ENCODE measurements at places on chromosomes 12 and 14.

- no peak for DNase-seq
Measured at GRCh38 chr14:57412341-57412740, 22.0 kb downstream of the NAA30 start.

GRCh38 chr12:42705863-42706262, 116.3 kb upstream of the PRICKLE1 start:
- no peak for DNase-seq

DNA sequence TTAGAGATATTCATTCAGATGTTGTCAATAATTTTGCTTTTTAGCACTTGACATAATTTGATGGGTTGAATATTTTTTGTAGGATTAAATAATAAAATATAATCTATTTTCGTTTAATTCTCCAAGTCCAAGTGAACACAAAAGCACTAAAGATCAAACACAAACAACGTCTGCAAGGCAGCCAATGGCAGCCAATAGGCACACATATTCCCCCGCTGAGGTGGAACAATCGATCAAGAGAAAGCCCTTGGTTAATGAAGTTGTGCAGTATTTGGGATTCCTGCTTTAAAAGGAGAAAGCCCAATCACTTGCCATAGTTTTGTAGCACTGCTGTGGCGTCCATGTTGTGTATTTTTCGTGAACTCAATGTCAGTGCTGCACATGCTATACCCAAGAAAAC, 1.5 kb downstream of the DHRS7 start:
- DNase-seq, result no peak

DNA sequence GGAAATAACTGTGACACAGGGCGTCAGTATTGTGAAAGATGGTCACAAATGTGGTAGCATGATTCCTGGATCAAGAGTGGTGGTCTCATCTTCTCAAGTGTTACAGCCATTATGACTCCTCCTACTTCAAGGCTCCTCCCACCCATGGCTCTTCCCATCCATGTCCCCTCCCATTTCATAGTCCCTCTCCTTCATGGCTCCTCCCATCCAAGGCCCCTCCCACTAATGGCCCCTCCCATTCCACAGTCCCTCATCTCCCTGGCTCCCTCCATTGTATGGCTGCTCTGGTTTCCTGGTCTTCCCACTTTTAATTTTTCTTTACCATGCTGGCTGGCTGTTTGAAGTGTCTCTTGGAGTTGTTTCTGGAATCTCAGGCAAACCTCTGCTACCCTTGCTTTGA, 1375.2 kb upstream of the TMEM132C start:
- DNase-seq, result no peak

DNA sequence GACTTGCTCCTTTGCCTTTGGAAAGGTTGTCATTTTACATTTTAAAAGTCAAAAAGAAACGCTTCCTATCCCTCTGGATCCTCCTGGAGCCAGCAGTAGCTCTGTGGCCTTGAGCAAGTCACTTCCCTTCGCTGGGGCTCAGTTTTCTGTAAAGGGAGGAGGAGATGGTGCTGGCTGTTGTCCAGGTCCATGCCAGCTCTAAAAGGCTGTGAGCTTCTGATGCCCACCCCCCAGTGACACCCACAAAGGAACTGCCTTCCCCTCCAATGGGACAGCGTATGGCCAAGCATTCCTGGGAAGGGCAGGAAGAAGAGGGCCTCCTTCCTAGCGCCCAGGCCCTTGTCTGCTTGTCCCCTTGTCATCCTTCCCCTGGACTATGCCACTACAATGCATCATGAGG, 81.5 kb downstream of the NTF3 start:
- DNase-seq, result peak; percentile 9

DNA sequence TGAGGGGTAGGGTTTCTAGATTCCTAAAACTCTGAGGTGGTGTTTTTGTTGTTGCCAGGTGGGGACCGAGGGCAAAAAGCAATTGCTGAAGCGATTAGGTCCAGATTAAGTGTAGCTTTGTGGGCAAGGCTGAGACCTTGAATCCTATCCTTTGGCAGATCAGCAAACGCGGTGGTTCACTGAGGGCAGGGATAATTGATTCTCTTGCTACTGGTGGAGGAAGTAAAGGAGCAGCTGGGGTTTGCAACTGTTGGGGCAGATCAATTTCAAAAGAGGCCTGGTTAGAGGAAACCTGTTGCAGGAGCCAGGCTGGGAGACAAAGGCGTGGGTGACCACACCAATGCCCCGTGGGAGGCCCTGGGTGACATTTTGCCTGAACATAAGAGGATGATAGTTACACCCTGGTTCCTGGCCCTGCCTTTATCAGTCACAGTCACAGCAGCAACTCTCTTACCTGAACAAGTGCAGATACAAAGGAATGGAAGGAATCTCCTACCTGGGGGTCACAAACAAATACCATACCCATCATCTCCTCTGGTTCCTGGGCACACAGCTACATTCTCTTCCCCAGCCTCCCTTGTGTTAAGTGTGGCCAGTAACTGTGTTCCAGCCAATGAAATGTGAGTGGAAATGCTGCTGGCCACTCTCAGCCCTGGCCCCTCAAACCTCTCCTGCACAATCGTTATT, 43.3 kb upstream of the RASSF3 start:
- DNase-seq, result no peak

DNA sequence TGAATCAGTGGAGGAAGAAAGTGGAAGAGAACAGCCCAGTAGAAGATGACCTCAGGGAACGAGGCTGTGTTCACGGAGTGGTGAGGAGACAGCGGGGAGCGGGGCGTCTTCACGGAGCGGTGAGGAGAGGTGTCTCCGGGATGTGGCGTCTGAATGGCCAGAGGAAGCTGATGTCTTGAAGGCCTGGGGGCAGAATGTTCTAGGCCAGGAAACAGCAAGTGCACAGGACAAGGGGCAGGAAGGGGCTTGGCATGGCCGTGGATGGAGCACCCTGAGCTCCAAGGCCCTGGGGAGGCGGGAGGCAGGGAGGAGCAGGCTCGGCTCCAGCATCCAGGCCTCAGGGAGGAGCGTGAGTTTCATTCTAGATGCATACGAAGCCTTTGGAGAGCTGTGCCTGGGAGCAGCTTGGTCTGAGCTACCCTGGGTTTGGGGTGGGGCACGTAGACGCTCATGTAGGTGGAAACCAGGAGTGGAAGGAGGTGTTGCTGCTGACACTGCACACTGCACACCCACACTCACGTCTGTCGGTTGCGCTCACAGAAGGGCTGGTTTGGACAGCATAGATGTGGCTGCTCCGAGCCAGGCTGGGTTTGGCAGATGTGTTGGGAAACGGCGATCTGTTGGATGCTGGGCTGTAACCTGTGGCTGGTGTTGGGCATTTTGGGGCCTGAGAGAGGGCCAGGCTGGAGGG, 131.6 kb downstream of the ADGRD1 start:
- peak; percentile 79 for DNase-seq

DNA sequence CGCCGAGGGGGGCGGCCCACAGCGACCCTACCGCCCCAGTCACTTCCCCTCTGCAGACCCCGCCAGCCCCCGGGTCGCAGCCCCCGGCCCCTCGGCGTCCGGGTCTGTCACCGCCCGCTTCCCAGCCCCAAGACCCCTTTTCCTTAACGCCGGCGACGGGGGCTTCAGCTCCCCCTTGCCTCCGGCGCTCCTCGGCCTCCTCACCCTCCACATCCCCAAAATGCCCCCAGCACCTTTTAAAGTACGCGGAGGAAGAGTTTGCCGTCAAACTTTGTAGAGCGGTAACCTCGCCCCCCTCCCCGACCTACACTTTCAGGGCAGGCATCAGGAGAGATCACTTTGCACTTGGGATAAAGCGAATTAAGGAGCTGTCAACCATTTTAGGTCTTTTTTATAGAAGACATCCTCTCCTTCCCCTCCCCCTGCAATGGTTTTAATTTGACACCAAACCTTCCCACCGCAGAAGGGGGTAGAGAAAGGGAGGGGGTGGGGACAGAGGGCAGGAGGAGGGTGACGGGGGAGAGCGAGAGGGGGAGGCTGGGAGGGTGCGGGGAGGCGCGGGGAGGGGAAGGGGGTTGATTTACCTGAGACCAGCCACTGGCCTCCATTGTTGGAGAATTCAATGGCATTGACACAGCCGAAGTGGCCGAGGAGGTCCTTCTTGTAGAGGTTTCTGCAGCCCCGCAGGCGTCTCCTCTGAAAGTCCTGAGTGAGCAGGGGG, 578 bp downstream of the DCAF5 start:
- DNase-seq, result no peak

- DNase-seq, result no peak
Measured at GRCh38 chr14:99924379-99924778, 131.2 kb downstream of the EML1 start.

DNA sequence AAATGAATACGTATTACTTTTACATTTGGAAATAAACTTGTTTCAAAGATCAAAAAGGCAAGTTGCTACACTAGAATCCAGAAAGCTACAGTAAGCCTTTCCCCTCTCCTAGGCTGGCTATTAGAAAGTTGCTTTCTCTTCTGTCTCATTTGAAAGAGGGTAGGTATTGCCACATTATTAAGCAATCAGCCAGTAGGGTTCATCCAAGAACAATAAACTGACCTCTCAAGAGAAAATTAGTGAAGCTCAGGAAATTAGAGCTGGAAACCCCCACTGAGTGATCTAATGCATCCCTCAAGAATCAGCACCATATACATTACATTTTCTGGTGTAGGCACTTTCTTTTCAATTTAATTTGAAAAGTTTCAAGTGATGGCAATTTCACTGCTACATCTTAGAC, 4.5 kb upstream of the TMEM233 start:
- no peak for DNase-seq

DNA sequence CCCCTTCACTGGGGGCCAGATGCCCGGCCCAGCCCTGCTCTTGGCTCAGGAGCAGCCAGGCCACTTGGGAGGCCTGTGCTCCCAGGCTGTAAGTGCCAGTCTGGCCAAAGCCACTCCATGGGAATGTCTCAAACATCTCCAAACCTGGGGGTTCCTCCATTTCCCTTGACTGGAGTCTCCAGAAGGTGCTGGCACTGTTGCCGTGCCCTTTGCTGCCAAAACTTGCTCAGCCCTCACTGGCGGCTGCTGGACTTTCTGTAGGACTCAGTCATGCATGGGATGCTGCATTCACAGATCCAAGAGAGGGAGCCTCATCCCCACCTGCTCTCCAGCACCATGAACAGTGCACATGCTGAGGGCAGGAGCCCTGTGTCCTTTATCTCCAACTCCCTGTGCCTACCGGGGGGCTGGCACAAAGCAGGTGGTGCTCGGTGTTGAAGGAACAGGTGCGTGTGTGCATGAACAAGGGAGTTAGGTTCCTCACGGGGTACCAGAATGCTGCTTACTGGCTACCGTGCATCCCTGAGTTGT, 9.6 kb upstream of the OTUB2 start:
- no peak for DNase-seq

DNA sequence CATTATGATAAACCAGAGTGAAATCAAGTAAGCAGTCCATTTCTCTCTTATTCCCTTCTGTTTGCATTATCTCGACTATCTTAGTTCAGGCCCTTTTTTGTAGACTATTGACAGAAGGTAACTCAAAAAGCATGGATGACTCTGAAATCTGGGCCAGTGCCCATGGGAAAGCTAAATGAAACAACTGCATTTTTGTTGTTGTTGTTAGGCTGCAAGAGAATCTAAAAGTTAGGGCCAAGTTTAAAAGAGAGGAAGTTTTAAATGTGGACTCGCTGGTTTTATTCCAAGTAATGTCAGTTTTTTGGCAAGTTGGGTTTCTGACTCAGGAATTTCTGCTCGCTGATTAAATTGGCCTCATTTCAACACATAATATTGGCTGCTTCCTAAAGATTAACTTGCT, 201.1 kb downstream of the PIK3C2G start:
- DNase-seq, result no peak

DNA sequence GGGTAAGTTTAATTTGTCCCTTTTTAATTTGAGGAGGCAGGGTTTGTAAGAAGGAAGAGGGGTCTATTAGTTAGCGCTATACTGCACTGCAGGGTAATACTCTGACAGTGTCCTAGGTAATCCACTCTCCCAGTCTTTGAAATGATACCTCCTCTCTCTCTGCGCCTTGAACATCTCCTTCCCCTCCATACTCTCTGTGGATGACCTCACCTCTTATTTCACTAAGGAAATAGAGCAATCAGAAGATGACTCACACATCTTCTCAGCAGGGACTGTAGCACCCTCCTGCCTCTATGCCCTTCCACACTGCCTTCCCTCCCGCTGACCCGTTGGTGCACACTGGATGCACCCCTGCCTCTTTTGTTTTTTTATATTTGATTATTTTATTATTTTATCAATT, 94.2 kb downstream of the GRIP1 start:
- DNase-seq, result no peak

GRCh38 chr12:46843811-46844210, 18.0 kb upstream of the SLC38A4 start:
- no peak for DNase-seq

DNA sequence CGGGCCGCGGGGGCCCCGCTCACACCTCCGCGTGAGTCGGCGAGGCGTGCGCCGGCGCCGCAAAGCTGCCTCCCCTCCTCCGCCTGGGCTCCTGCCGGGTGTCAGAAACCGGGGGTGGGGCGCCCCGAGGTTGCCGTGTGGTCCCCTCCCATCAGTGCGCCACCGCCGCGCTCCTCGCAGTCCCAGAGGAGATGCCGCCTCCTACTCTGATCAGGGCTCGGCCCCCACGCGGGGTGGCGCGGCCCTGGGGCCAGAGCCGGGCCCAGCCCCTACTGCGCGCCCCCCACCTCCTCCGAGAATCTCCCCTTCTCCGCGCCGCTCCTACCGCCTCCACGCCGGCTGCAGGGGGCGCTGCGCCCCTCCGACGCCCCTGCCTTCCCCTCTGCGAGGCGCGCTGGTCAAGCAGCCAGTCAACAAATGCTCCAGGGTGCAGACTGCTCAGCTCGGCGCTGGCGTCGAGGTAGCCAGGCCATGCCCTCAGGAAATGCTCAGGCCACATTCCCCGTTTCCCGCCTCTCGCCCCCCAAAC, 467 bp upstream of the JAG2 start:
- peak; percentile 37 for DNase-seq

DNA sequence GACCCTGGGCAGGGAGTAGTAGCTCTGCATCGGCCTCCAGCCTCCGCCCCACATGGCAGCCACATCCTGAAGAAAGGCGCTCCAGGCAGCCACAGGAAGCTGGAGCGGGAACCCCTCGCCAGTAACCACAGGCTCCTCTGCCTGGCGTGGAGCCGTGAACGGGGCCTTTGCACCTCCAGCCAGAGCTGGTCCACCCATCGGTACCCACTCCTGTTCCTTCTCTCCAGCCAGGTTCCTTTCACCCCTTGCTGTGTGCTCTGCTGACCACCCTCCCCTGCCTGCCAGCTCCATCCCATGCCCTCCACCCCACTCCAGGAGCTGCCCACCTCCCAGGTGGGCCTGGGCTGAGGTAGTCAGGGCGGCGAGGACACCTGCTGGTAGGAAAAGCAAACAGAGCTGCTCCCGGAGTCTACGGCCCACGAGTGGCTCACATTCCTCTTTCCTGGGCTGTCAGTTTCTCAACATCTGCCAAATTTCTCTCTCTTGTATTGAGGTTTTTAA, 2.7 kb downstream of the TGFB3 start:
- peak; percentile 32 for DNase-seq

- peak; percentile 62 for DNase-seq
Measured at GRCh38 chr14:51776102-51776894, 84.1 kb upstream of the GNG2 start.

- peak; percentile 3 for DNase-seq
Measured at GRCh38 chr14:105999361-106000028, 473.1 kb downstream of the TMEM121 start.

GRCh38 chr12:4960030-4960429, 50.3 kb downstream of the KCNA1 start:
- DNase-seq, result no peak
